ENCODE measurements at places on chromosomes 3 and 15.

DNA sequence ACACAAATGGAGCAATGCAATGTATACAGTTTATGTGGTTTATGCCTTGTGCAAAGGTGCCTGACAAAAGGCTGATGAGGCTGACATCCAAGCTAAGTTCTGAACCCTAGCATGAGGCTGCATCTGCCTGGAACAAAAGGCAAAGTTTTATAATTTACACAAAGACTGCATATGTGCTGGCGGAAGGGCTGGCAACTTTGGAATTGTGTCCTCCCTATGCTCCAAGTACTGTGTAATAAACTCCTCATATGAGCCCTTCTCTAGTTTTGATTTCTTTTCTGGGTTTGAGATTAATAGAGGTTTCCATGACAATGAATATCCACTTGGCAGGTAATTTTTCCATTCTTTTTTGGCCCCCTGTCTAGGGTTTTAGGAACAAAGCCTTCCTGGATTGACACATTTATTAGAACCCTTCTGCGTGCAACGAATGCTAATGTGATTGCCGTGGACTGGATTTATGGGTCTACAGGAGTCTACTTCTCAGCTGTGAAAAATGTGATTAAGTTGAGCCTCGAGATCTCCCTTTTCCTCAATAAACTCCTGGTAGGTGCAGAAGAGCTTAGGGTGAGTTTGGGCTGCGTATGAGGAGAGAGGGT lies 10.8 kb downstream of the PLA1A start:
- DNase-seq, result no peak

DNA sequence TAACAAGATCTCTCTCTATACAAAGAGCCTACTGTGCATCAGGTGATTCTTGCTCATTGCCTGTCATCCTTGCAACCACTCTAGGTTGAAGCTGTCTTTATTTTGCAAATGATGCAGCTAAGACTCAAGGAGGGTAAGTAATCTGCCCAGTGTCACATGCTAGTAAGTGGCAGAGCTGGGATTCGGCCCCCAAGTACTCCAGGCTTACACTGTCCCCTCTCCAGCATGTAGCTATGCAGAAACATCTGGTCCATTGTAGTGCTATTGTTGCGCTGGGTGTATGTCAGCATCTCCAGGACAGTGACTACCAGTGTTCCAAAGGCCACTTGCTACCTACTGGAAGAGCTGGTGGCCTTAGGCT lies 248.9 kb downstream of the SLCO3A1 start:
- DNase-seq, result no peak

DNA sequence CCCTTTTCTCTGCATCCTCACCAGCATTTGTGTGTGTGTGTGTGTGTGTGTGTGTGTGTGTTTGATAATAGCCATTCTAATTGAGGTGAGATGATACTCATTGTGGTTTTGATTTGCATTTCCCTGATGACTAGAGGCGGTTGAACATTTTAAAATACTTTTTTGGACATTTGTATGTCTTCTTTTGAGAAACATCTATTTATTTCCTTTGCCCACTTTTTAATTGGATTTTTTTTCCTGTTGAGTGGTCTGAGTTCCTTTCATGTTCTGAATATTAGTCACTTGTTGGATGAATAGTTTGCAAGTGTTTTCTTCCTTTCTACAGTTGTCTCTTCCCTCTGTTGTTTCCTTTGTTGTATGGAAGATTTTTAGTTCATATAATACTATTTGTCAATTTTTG lies 54.3 kb upstream of the THSD4 start:
- DNase-seq, result no peak

DNA sequence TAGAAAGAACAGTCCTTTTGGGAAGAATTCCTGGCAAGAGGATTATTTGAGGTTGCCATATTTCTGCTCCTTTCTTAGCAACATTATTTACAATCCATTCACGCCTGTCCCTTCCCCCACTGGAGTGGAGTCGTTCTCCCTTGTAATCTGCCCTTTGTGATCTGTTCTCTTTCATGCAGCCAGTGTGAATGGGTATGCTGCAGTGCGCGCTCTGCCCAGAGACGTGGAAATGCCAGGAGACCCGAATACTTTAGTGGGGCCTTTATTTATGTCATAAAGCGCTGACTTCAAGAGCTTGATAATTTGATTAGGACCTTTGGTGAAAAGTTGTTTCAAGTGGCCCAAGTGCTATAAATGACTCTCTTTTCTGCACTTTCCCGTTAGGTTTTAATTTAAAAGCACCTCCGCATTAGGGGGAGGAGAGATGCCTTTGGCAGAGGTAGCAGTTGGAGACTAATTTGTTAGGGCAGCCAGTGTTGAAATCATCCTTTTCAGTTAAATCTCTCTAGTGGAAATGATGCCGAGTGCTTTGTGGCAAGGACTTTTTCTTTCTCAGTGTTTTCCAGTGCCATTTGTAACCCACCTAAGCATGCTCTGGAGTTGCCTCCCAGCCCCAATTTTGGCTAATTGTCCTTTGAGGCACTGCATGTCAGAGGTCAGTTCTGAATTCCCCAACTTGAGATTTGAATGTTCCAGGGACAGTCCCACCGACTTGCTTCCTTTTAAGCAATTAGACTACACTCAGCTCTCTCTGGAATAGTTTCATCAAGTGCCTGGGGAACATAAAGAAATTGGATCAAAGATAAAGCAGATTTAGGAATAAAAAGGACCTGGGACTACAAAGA lies 52.4 kb downstream of the PSMD6 start:
- no peak for DNase-seq

GRCh38 chr3:36443028-36443686 lies 62.9 kb downstream of the STAC start:
- DNase-seq, result no peak

DNA sequence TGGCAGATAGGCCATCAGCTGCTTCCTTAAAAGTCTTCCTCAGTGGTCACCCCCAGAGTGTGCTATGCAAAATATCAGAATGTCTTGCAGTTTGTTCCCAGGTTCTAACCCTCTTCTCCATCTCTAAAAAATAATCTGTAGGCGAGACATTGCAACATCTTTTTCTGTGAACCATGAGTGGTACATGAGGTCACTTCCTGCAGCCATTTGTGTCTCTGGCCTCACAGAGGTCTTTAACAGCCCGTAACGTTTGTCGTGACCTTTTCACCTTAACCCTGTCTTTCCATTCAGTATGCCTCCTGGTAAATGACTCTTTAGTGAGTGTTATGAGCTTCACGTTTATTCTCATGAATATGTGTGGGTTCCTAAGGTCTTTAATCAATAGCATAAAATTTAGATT lies 145.4 kb downstream of the KLHL25 start:
- no peak for DNase-seq

- DNase-seq, result no peak
Observed at GRCh38 chr15:79294075-79294474, 11.6 kb downstream of the ANKRD34C start.

DNA sequence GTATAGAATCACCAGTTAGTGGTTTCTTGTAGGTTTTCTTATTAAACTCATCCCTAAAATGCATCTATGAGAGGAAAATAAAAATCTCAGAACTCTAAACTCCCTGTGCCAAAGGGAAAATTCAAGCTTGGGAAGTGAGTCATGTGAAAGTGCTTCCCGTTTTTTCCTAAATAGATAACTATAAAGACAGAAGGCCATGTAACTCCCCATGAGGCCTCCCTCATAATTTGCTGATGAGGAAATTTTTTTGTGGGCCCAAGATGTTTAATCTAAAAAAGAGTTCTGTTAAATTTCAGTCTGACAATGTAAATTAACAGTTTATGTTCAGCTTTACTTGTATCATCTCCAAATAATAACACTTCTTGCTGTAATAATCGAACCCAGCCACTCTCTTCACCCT lies 1273.9 kb downstream of the OTOL1 start:
- no peak for DNase-seq

DNA sequence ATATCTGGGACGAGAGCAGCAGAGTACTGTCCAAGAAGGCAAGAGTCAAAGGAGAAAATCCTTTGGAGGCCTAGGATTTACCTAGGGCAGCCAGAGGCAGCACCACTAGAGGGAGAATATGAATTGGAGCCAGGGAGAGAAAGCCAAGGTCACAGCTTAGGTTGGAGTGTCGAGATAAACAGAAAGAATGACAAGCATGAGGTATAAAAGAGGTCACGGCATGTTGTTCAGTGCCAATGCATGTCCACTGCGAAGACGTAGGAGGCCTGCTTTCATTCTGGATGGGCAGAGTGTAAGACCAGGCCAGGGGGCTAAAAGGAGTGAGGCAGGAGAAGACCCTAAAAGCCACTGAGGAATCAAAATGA lies 47.2 kb downstream of the THBS1 start:
- no peak for DNase-seq

DNA sequence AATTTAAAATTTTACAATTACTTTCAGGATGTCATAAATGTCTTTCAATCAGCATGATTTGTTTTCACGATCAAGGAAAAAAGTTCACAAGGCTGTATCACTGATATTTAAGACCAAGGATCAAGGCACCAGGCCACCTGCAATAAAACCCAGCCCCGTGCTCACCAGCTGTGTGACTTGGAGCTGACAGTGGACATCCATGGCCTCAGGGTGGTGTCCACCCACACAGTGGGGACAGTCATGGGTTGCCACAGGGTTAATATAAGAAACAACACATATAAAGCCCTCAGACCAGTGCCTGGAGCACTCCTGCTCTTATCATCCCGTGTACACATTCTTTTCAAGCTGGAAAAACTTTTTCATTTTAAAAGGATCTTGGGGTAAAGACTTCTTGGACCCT lies 56.5 kb downstream of the PCSK6 start:
- DNase-seq, result no peak

DNA sequence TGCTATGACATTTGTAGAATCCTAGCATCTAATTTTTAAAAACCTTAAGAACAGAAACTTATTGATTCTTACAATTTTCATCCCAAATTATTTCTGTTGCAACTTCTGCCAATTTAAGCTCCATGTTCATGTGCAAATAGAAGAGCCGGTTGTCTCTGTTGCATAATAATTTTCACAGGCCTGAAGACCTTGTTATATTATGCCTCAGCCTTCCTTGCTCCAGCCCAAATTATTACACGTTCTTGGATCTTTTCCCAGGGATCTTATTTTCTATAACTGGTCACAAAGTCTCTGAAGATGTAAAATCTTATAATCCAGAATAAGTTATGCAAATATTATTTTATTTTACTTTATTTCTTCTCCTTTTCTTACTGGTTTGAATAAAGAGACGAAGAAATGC lies 210.7 kb upstream of the DPH6 start:
- no peak for DNase-seq

DNA sequence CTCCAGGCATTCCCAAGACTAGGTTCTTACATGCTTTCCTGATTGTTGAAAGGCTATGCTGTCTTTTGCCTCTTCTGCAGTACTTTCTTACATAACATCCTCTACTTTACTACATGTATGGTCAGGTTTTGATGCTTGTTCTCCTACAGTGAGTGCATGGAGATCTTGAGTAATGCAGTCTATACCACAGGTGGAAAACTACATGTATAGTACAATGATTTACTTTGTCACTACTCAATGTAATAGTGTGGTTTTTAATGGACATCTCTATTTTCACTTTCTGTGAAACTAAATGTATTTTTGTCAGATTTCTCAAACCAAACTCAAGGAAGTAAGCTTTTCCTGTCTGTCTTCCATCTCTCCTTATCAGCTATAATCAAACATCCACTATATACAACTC lies 657.0 kb downstream of the TUSC7 start:
- DNase-seq, result no peak

DNA sequence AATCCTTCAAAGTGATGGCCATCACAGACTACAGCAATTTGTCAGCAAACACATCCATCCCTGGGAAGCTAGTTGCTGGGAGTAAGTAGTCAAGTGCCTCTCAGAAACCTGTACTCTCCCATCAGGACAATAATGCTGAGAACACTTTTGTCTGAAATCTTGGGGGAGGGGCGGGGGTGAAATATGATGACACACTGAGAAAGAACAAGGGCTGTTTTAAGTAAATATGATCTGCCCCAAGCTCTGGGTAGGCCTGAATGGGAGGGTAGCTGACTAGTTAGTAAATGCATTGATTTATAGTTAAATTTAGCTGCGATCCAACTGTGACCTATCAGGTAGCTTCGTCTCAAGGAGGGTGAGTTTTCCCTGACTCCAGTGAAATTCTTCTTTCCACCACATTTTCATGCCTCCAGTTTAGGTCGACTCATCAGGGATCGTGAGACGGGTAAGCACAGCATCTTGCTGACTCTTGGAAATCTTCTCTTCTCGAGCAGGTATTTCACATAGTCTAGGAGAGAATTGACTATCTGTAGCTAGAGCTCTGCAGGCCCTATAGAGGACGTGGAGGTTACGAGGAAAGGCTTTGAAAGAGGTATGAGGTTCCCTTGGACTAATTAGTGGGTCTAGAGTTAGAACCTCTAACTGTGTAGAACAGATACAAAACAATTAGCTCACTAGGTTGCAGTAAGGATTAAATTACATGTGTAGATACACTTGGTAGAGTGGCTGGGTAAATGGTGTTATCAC lies 213.4 kb upstream of the SLC2A2 start:
- DNase-seq, result no peak
